ENCODE measurements at places on chromosomes 5 and 9.

DNA sequence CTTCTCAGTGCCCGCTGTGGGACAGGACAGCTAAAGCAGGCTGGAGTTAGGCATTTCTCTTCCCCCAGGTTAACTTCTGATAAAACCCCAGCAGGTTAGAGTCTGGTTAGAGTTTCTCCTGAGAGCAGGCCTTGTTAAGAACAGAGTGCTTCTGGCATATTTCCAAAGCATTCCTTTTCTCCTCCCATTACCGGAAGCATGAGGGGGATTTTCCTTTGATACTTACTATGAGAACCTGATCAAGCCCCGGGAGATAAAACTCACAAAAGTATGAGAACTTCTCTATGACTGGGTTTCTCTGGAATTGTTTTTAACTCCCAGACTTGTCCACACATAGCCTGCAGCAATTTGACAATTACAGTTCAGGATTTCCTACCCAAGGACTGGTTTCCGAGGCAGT lies 77.4 kb upstream of the MAST4 start:
- DNase-seq, result no peak

DNA sequence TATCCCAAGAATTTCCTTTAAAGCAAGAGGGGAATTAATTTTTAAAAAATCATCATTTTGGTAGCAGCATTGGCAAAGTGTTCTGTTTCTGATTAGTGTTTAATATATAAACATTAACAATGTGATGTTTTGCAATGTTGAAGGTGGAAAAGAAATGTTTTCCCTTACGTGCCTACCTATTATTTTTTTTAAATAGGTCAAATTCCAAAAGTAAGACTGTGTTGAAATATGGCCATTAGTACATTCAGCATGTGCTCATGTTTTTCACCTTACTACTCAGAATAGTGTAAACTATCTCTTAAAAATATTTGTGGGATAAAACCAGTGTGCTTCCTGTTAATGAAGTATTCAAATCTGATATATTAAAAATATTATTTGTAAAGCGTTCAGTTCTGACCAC lies 3.3 kb downstream of the DOCK8 start:
- DNase-seq, result no peak

DNA sequence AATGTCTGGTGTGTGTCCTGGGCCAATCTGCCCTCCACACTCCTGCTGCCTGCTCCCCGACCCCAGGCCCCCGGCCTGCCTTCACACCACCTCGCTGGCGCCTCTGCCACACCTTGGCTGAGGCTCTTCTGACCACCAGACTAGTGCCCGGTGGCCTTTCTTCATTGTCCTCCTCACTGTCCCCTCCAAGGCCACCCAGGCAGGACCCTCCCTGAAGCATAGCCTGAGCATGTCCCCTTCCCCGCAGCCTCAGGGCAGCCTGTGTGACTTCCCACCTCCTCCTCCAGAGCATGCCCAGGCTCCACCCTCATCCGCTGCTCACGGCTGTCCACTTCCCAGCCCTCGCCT lies 154.6 kb downstream of the OLFM1 start:
- no peak for DNase-seq

DNA sequence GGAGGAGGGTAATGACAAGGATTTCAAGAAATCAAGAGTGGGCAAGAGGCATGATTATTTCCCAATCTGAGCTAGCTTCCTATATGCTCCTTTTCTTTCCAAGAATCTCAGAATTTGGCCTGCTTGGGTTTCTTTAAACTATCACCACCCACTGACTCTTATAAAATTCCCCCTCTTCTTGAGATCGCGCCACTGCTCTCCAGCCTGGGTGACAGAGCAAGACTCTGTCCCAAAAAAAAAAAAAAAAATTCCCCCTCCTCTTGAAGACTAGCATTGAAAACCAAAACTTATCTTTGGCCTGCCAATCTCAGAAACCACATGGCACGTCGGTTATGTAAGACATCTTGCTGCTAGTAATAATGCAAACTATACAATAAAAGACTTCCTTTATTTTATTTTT lies 3.4 kb upstream of the DMXL1 start:
- DNase-seq, result no peak

- no peak for DNase-seq
Observed at GRCh38 chr5:71943874-71944273, 163.4 kb upstream of the MAP1B start.

DNA sequence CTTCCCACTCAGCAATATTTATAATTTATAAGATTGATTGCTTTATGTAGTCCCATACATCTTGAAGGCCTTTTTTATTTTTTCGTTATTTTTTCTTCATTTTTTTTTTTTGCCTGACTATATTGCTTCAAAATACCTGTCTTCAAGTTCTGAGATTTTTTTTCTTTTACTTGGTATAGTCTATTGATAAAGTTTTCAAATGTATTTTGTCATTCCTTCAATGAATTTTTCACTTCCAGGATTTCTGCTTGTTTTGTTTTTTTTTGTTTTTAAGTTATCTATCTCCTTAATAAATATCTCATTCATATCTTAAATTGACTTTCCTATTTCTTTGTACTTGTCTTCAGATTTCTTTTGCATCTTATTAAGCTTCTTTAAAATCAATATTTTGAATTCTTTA lies 905.6 kb upstream of the CDH6 start:
- no peak for DNase-seq

GRCh38 chr9:99116003-99116411 lies 11.1 kb downstream of the TGFBR1 start:
- DNase-seq, result no peak

DNA sequence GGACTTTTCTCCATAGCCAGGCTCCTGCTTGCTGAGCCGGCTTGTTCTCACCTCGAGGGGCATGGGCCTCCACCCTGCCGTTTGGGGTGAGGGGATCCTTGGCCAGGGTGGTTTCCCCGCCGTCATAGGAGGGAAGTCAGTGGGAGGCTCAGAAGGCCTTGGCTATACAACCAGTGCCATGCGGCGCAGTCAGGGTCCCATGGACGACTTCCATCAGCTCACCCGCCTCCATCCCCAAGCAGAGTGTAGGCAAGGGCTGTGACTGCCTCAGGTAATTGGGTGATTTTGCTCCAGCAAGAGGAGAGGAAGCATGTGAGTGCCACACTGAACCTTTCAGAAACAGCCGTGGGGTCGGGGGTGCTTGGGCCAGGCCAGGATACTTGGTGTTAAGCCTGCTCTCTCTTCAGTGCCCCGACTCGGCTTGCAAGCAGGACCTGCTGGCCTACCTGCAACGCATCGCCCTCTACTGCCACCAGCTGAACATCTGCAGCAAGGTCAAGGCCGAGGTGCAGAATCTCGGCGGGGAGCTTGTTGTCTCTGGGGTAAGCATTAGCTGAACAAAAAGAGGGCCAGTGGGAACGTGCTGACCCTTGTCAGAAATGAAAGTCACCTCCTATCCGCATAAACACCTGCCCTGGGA lies 57.2 kb upstream of the LRRTM2 start:
- no peak for DNase-seq

DNA sequence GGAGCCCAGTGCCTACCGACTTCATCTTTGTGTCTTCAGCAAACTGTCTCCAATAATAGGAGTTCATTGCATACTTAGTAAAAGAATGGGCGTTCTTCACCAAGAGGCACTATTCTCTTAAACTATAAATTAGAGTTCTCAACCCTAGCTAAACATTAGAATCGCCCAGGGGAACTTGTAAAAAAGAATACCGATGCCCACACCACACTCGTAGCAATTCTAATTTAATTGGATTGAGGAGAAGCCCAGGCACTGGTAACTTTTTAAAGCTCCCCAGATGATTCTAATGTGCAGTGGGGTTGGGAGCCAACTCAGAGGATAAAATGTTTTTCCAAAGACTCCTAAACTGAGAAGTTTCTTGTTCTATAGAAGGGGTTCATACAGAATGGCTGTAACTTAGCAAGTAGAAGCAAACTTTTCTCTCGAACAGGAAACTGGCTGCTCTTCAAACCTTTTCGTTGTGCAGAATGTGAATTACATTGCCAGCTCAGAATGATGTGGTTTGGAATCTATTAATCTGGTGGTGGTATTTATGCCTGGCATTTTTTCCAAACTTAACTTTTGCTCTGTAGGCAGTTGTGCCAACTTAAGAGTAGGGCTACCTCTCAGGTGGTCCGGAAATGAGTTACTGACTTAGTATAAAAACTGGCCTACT lies 26.4 kb upstream of the NFIB start:
- no peak for DNase-seq

- DNase-seq, result no peak
Observed at GRCh38 chr5:37090781-37091180, 158.4 kb downstream of the CPLANE1 start.

- DNase-seq, result no peak
Observed at GRCh38 chr5:91352831-91353695, 30.1 kb downstream of the ARRDC3 start.

GRCh38 chr5:75951716-75952115 lies 131.5 kb upstream of the SV2C start:
- DNase-seq, result no peak

DNA sequence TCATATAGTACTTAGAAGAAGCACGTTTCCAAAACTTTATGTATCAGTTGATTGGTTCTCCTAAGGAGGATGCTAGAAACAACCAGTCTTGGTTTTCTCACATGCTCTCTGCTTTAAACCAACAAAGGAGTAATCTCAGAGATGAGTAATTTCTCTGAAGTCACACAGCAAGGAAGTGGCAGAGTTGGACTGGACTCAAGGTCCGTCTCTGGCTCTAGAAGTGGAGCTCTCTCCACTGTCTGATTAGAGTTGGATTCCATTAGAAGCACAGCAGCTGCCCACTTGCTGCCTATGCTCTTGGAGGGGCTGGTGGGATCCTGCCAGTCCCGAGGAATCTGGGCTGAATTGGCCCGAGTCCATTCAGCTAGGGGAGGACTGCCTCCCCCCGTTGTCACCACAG lies 21.0 kb downstream of the RALGPS1 start:
- DNase-seq, result no peak
